ENCODE measurements at places on chromosomes 5 and 9. TPM values are rescaled to one million over a fixed set of nuclear protein-coding genes. Genes with fewer than 3 reads are reported as not detected.

Gene COL23A1
- not detected for total RNA-seq

Gene ARSI
- 9.4 TPM for total RNA-seq

Gene PCDHA8
- 0.39 TPM for total RNA-seq

Gene FAXDC2
- 8.7 TPM for total RNA-seq

Gene S100Z
- total RNA-seq, result not detected

Gene PAIP1
- 110 TPM for total RNA-seq

Gene NMRK1
- 29.8 TPM for total RNA-seq

Gene PRSS3
- 0.79 TPM for total RNA-seq

Gene FBXL7
- 7.9 TPM for total RNA-seq

Gene TMEM171
- 0.39 TPM for total RNA-seq

Gene TMEFF1
- total RNA-seq, result 0.39 TPM

Gene CYSRT1
- 1.1 TPM for total RNA-seq

Gene TTC39B
- 1.6 TPM for total RNA-seq

Gene HTR4
- not detected for total RNA-seq

Gene SPINK9
- not detected for total RNA-seq
